Hematopoietic multipotent progenitor cell treated with erythropoietin and hydrocortisone succinate and interleukin-3 and kit ligand, for 8 days (in vitro differentiated cells): ENCODE measurements at places on chromosomes 12 and 14.
A peak's percentile ranks its signal among the peaks of the same experiment; 100 is the strongest.

DNA sequence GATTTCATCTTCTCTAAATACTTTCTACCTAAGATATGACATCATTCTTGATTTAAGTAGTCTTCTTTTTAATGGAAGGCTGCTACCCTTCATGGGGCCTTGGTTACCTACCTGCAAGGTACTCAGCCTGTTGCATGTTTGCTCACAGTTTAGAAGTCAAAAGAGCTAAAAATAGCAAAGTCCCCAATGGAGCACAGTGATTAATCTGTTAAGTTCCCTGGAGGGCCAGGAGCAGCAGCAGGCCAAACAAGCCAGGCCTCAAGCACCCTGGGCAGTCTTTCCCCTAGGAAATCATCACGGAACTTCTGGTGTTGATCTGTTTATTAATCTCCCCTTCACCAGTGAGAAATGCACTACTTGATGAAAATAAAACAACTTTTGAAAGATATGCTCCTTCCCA, 24.0 kb upstream of the SLC8A3 start:
- DNase-seq = no peak

DNA sequence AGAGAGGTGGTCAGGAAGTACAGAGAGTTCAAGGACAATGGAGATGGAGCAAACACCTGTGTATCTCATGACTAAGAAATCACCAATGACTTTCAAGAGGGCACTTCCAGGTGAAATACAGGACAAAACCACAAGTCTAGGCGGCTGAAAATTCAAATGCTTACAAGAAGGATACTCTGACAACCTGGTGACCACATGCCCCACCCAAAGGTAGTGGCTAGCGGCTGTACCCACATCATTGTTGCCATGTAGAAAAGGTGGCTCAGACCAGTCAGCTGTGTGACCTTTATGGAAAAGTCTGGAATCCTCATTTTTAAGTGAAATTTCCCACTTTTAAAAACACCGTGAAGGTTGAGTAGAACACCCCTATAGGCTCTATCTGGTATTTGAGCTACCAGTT, 48.6 kb upstream of the FRS2 start:
- DNase-seq = no peak

GRCh38 chr12:95198914-95199313, 18.4 kb downstream of the FGD6 start:
- no peak for DNase-seq

DNA sequence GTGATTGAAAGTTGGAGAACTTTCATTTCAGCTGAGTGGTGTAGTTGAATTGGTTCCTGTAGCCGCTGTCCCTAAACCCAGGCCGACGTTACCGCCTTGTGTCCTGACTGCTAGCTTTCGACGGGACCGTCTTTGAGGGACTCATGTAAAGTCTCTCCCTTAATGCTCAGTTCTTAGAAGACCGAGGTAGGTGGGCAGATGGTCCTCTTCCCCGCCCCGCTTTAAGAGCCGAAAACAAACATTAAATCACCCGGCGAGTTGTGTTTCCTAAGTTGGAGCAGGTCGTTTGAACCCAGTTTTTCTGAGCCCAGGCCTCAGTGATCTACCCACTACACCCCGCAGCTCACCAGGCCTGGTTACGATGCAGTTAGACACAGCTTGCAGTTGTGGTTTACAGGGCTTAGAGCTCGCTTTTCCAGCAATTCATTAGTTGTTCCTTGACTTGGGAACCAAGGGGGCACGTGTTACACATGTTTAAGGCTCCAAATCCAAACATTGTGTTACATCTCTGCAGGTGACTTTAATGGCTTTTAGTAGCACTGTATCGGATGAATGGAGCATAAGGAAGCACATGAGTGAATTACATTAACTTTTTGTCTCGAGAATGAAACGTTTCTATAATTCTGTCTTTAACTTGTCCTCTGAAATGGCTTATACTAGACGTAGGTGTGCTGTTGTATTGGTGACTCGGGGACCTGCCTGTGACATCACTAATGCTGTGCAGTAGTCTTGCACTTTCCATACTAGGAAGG, 790 bp downstream of the NEDD1 start:
- DNase-seq = peak; percentile 49

GRCh38 chr14:31934767-31935266, 142.3 kb upstream of the ARHGAP5 start:
- peak; percentile 29 for DNase-seq

DNA sequence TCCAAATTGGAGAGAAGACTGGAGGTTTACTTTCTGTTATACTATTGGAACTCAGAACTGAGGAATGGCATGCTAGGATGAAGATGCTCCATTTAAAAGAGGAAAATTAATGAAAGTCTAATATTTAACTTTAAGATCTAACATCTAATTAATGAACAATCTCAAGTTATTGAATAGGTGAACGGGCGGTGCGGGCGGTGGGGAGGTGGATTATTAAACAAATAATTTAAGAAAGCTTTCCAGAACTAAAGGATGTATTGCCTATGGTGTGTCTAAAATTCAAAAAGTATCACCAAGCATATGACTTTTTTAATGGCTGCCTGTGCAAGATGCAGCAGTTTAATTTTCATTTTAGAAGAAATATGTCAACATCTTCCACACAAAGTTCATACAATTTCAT, 1747.1 kb upstream of the SEL1L start:
- DNase-seq = no peak

- peak; percentile 62 for DNase-seq
These were observed 51.1 kb downstream of the SLC38A1 start for GRCh38 chr12:46217541-46218321.

- no peak for DNase-seq
These were observed 40.0 kb upstream of the PAPOLA start for GRCh38 chr14:96461950-96462798.

- no peak for DNase-seq
These were observed 89.0 kb upstream of the TRAF3 start for GRCh38 chr14:102688290-102688689.

- no peak for DNase-seq
These were observed 15.5 kb downstream of the TRPV4 start for GRCh38 chr12:109817627-109818231.

DNA sequence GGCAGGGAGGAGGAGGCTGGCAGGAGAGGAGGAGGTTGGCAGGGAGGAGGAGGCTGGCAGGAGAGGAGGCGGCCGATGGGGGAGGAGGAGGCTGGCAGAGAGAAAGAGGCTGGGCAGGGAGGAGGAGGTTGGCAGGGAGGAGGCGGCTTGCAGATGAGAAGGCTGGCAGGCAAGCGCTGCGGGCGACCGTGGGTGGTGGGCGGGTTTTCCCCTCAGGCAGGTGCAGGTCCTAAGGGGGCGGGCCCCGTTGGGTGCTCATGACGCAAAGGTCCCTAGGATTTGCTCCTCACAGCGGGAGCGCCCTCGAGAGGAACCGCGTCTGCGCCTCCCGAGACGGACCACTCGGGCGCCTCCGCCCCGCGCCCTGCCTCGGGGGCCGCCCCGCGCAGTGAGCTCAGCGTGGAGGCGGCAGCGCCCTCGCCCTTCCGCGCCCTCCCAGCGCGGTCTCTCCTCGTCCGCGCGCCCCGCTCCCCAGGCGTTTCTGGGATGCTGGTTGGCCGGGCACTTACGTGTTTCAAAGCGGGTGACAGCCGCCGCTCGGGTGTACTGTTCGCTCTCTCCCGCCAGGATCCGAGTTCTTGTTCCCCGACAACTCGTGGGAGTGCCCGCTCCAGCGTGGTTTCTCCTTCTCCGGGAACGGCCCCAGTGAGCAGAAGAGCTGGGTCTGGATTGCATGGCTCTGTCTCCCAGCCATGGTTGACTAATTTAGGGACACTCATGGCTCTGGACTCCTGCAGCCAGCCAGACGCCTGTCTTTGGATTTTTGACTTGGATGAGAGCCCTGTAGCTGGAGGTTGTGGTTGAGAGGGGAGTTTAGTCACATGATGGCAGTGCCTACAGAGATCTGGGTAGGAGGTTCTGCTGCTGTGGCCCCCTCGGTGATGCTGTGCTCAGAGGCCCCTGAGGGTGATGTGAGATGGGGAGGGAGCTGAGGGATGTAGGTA, 64.1 kb upstream of the PPP4R3A start:
- DNase-seq = peak; percentile 20

GRCh38 chr12:75603475-75603874, 92.1 kb upstream of the KRR1 start:
- DNase-seq = no peak

- no peak for DNase-seq
These were observed 1222.1 kb upstream of the TMEM132C start for GRCh38 chr12:127044836-127045235.

DNA sequence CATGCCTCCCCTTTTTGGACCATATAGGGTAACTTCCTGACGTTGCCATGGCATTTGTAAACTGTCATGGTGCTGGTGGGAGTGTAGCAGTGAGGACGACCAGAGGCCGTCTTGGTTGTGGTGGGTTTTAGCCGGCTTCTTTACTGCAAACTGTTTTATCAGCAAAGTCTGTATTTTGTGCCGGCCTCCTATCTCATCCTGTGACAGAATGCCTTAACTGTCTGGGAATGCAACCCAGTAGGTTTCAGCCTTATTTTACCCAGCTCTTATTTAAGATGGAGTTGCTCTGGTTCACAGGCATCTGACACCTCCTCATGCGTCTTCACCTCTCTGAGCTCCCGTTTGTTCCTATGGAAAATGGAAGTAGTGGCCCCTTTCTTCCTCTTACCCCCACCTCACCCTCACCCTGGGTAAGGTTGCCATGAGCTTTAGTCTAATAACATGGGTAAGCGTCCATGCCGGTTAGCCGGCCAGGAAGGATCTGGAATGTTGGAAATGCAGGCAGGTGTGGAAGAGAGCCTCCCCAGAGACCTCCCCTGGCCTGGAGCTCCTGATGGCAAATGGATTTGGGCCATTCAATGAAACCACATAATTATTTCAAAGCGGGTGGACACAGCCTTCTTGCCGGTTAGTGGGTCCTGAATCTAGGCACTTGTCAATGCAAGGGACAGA, 18.6 kb downstream of the HHIPL1 start:
- DNase-seq = no peak

- no peak for DNase-seq
These were observed 1.6 kb downstream of the ACVR1B start for GRCh38 chr12:51953089-51953488.

DNA sequence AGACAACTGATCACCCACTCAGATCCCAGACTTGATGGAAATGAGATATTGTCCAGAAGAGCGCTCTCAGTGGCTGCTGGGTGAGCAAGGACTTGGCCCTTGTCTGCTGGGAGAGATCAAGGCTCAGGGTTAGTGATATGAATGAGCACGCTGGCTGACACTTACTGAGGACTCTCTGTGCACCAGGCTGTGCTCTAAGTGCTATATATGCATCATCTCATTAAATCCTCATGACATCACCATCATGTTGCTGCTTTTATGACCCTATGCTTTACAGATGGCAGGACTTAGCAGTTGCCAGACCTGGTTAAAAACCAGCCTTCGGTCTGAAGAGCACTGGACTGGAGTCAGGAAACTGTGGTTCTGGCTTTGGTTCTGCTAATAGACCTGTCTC, 260.9 kb downstream of the VRK1 start:
- no peak for DNase-seq

DNA sequence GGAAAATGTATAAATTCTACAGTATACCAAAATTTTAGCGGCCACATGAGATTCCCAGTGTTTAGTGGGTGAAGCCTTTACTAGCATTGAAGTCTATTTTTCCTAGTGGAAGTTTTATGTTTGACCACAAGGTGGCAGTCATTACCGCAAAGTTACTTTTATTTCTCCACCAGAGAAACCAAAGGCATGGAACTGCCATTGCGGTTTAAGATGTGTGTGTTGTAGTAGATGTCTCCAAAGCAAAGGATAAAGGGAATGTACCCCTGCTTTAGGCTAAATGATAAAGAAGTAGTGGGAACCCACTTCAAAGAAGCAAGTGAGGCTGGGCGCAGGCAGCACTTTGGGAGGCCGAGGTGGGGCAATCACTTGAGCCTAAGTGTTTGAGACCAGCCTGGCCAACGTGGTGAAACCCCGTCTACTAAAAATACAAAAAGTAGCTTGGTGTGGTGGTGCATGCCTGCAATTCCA, 140.5 kb downstream of the PRKCH start:
- DNase-seq = peak; percentile 77

GRCh38 chr12:94143951-94144350, 4.4 kb upstream of the PLXNC1 start:
- DNase-seq = no peak

- no peak for DNase-seq
These were observed 465.7 kb downstream of the NOVA1 start for GRCh38 chr14:26132061-26132645.

GRCh38 chr14:21987937-21988336, 314.3 kb upstream of the OR4E1 start:
- DNase-seq = peak; percentile 57

- no peak for DNase-seq
These were observed 2.1 kb downstream of the SIX6 start for GRCh38 chr14:60510951-60511599.

GRCh38 chr12:130026608-130027176, 122.9 kb upstream of the TMEM132D start:
- peak; percentile 36 for DNase-seq

GRCh38 chr12:118060301-118061010, 523 bp downstream of the WSB2 start:
- DNase-seq = peak; percentile 21

- no peak for DNase-seq
These were observed 456.9 kb downstream of the BCAT1 start for GRCh38 chr12:24491968-24492367.

GRCh38 chr12:1859643-1860042, 39.3 kb downstream of the LRTM2 start:
- no peak for DNase-seq

DNA sequence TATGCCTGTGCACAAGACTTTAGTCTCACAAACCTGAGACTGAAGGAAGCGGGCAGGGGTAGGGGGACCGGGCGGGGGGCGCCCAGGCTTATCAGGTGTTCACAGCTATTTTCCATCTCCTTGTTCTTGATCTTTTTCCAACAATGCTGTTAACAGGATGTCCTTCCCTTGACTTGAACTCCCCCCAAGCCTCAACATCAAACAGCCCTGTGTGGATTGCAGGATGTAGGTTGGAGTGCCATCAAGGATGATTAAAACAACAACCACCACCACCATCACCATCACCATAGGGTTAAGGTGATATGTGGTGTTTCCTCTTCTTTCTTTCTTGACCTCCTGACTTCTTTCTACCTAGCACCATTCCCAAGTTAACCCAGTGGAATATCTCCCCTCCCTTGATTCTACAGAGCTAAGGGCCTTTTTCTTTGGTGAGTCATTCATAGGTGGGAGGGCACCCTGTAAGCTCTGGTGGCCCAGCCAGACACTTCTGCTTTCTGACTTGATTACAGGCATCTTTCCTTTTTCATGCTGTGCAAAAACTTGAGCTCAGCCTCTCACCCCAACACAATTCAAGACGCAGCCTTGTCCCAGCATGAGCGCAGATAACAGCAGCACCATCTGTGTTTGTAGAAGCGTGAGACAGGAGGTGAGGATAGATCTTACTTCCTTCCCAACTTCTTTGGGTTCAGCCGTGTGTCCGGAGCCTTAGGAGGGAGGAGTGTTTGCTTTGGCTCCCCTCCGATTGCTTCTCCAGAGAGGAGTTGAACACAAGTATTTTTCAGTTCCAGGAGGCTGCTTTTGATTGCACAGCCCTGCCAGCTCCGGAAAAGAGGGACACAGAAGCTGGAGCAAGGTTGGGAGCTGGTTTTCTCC, 26.8 kb downstream of the FLVCR2 start:
- DNase-seq = no peak
